T-helper 2 cell treated with Interferon-gamma antibody and Interleukin-4, amounts not matched to agents 5 μg/mL and 100 μg/mL, for 36 hours (primary cell): ENCODE measurements at places on chromosomes 3 and 15.

- no peak for DNase-seq
Measured at GRCh38 chr15:39854161-39854560, 65.9 kb downstream of the GPR176 start.

DNA sequence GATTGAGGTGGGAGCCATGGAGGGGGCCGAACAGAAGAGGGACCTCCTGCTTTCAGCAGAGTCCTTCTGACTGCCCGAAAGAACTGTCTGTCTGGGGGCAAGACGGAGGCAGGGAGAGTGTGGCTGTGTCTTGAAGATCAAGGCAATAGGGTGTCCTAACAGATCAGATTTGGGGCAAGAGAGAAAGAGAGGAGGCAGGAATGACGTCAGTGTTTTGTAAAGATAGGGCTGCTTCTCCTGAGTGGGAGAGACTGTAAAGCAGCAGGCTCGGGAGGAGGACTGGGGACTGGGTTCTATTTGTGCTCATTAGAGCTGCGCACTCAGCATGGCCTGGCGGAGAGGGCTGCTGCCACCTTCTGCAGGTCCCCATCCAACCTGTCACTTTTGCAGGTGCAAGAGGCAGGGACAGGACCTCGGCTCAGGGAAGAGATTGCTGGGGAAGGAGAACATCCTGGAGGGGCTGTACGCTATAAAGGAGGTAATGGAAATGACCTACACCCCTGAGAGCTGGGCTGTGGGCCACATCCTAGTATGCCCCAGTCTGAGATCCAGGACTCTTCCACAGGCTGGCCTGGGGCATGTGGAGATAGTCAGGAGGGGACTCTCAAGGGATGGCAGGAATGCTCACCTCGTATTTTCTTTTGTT lies 29.0 kb upstream of the FGD5 start:
- DNase-seq = no peak

GRCh38 chr3:171768281-171768900 lies 41.9 kb downstream of the PLD1 start:
- DNase-seq = no peak

DNA sequence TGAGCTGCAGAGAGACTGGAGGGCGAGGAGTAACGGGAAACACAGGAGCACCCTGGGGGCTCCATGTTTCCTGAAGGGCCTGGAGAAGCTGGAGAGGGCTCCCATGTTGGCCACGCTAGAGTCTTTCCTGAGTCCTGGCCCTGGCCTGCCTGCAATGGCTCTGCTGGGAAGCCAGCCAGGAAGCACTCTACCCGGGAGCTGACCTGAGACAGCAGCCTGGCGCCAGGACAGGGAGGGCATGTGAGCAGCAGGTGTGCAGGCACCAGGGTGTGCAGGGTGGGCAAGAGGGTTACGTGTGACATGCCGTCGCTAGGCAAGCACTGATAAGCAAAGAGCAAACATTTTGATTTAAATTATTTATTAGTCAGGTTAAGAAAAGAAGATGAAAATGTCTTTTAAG lies 301.4 kb downstream of the OCA2 start:
- no peak for DNase-seq

DNA sequence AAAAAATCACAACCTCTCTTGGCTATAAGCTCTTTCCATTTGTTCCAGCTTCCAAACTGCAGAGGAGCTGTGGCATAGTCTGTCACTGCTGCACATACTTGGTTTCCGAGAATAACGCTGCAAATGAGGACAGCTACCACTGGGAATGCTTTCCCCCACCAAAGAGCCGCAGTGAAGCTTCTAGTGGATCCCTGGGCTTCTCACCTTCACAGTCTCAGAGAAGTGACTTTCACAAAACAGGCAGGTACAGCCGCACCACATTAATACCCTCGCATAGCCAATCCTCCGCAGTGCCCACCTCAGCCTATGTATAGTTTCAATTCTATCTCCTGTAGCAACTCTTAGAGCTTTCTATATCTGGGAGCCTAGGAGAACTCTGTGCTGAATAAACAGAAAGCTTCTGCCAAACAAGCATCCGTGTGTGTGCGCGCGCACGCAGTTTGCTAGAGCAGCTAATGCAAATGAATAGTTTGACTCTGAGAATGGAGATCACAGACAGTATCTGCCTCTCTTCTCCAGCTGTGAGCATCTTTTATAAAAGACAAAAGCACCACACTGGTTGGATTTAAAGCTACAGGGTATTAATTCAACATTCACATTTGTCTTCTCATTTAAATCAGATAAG lies 81.9 kb upstream of the PLXND1 start:
- no peak for DNase-seq
